Stimulated activated CD8-positive, alpha-beta memory T cell treated with anti-CD3 and anti-CD28 coated beads, Interleukin-15, amount 100 ng/mL, for 24 hours (primary cell): ENCODE measurements at places on chromosomes 5 and 9.

GRCh38 chr9:70352356-70352755, 62.1 kb downstream of the KLF9 start:
- no peak for DNase-seq

DNA sequence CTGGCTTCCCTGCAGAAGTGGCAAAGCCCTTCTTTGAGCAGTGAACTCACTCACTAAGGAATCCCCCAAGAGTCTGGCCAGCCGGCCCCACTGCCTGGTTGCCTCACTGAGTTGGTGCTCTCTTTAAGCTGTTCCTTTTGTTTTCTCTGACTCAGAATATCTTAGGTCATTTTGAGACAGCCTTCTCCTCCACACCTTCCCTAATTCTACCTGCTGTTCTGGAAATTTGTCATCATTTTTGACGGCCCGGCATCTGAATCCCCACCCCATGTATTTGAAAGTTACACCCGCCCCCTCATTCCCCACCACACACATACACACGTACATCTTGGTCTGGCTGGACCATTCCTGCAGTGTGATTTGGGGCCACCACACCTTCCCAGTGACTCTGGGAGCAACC, 41.8 kb downstream of the FGF1 start:
- no peak for DNase-seq

DNA sequence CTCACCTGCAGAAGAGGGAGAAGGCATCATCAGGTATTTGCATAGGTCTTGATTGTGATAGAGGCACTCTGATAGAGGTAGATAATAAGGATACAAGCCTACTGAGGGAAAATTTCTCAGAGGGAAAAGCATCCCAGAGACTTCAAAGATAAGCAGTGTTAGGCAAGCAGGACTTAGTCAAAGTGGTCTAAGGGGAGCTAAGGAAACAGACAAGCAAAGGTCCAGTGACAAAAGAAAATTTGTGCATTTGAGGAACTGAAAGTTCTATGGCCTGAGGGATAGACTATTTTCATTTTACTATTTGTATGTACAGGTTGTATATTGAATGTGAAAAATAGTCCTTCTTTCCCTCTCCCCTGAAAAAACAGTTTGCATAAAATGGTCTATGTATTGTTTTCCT, 27.4 kb downstream of the OXCT1 start:
- DNase-seq, result no peak

GRCh38 chr9:133786371-133786753, 48.2 kb upstream of the SARDH start:
- no peak for DNase-seq

- DNase-seq, result no peak
These were observed 32.2 kb upstream of the ENHO start for GRCh38 chr9:34555002-34555348.

DNA sequence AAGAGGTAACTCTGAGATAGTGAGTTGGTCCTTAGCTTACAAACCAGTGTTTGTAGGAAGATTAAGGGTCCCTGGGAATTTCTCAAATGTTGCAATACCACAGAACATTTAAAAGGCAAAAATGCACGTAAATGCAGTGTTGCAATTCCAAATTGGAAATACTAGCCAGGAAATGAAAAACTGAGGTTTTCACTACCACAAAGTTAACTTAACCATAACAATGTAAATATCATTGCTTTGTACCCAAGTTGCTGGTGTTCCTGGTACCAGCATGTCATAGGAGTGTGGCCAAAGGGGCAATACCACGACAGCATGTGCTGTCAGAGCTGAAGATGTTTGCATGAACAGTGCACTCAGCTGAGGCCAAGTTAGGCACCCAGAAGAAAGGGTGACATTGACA, 382.9 kb downstream of the GLIS3 start:
- DNase-seq, result no peak

DNA sequence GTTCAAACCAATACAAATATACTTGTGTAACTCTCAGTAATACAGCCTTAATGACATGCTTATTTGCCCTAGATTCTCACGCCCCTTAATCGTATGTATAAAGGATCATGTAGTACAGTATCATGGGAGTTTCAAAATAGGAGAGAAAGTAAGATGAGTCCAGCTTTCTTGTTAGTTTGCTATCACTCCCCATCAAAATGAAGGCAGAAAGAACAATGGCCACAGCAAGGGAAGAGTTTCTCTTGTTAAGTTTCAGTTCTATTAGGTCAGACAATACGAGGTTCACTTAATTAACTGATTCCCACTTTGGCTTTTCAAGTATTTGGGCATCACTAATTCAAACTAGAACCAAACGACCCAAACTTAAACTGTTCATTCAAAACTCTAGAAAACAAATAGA, 55.4 kb downstream of the CDC14B start:
- DNase-seq, result no peak

GRCh38 chr5:133354323-133355185, 257.8 kb downstream of the FSTL4 start:
- DNase-seq, result no peak

DNA sequence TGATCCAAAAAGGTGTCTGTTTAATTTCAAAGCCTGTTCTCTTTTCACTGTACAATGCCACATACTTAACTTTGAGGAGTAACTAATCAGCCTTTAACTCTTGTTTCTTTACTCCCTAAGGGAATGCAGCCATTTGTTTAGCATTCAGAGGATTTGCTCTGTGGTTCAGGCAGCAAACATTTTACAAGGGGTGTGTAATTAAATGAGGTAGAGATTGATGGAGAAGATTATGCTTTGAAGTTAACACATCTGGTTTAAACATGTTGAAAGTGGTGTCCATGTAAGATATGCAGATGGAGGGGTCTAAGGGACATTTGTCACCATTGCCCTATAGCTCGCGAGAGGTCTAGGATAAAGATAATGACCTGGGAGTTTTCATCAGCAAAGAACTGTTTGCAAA, 41.9 kb downstream of the TMEM215 start:
- no peak for DNase-seq

GRCh38 chr5:170681013-170681433, 102.5 kb upstream of the GABRP start:
- no peak for DNase-seq

DNA sequence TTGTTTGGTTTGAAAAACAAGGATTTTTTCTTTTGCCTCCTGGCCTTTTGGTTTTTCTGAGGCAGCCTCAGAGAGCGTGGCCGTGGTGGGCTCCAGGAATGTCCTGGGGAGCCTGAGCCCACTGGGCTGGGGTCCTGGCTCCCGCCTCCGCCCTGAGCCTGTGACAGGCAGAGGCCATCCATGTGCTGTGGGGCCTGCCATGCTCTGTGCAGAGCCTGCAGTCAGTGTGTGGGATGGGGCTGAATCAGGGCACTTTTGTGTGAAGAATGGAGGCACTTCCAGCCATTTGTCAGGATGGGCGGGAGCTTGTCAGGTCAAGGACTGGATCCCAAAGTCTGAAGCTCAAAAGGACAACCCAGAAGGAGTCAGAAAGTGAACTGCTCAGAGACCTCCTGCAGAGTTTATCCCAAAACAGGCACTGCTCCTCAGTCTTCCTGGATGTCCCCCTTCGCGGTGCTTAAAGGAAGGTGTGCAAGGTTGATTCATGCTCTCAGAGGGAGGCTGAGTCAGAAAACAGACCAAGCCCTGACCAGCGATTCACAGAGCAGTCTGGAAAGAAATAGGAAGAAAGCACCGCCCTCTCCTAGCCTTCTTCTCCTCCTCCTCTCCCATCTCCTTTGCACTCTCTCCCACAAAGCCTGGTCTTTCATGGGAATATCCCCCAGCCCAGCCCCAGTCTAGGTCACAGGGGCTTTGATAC, 53.2 kb downstream of the MVB12B start:
- no peak for DNase-seq

DNA sequence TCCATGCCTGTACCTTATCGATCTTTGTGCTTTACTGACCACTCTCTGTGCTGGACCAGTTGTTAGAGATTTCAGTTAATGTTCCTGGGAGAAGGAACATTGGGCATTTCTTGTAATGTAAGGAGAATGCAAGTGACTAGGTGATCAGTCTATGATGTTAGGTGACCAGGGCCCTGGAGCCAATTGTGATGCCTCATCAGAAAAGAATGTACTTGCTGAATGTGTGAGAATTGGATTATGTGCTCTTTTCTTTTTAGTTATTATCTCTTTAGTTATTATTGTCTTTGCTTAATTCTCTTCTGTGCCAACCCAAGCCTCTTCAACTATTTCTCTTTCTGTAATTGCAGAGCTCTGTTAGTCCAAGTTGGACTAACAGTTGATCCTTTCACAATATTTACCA, 92.9 kb downstream of the LRRC70 start:
- no peak for DNase-seq

DNA sequence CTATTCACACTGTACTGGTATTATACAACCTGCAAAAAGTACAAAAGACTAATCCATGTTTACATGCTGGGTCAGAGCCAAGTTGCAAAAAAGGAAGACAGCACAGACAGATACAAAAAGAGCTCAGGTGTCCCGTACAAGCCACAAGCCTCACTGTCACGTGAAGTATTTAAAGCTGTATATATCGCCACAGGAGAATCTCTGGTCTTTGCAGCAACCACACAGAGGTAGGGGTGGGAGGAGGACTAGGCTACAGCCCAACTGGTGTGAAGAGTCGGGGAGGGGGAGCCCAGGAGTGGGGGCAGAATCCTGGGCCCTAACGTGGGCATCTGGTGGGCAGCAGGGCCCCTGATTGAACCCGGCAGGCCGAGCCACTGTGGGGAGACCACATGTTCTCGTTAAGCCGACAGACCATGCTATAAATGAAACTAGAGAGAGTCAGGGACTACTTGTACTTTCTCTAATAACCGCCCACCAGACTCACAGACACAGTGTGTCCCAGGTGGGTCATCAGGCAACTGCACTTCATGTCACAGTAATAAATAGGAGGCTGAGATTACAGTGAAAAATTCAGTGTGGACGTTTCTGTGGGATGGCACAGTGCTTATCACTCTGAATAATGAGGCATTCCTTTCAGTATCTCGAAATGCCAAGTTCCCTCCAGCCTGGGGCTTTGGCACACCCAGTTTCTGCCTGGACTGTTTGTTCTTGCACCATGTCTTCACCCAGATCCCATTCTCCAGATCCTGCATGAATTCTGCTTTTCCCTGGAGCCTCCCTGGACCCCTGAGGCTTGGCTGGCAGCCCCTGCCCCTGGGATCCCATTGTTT, 79.3 kb upstream of the SH3PXD2B start:
- DNase-seq, result no peak

- no peak for DNase-seq
These were observed 62.2 kb upstream of the IL33 start for GRCh38 chr9:6153425-6153824.

GRCh38 chr5:164319161-164319560, 813.7 kb downstream of the MAT2B start:
- DNase-seq, result no peak

GRCh38 chr9:4815381-4815956, 22.7 kb downstream of the RCL1 start:
- DNase-seq, result no peak

GRCh38 chr5:102627315-102627714, 127.8 kb upstream of the PAM start:
- no peak for DNase-seq

DNA sequence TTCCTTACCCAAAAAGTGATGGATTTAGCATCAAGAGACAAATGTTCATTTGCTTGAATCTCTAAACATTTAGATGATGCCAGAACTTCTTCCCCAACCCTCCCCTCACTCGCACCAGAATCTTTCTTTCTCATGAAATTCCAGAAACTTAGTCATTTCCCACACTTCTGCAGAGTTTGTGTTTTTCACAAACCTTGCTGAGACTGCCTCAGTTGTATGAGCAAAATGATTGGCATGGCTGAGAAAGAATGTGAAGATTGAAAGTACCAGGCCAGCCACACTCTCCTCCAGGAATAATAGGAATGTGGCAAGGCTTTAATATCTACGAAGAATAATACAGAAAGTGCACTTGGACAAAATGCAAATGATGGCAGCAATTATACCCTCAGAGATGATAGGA, 428.3 kb upstream of the CDH6 start:
- no peak for DNase-seq

- DNase-seq, result no peak
These were observed 43.3 kb upstream of the SSBP2 start for GRCh38 chr5:81794226-81794625.

- no peak for DNase-seq
These were observed 273.1 kb downstream of the CD180 start for GRCh38 chr5:66923457-66923856.

GRCh38 chr9:73981405-73981804, 515.7 kb upstream of the RORB start:
- DNase-seq, result no peak

DNA sequence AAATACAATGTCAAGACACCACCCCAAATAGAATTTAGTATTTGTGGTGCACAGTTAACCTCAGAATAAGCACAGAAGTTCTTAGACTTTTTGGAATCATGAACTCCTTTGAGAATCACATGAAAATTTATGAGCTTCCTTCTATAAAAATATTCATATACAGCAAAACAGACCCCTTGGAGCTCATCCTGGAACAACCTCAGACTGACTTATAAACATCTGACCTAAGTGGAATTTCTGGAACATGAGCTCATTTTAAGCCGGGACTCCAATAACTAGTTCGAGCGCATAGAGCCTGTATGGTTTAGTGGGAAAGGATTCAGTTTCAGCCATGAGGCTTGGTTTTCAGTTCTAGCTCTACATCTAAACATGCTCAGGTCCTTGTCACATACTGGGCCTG, 192.3 kb downstream of the DEPDC1B start:
- no peak for DNase-seq

DNA sequence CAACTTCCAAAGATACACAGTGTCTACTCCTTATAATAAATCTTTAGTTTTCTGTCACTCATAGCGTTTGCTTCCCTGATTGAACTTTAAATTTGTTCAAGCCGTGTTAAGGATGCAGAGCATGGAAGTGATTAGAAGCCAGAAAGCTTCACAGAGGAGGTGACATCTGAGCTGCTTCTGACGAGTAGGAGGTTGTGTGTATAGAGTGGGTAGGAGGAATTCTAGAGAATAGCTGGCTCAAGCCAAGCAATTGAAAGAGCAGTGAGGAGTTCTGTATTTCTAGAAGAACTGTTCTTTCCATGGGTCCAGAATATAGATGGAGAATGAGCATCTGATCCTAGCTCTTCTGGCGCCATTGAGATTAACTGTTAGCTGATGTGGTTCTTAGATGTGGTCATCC, 6.0 kb downstream of the NUDT2 start:
- DNase-seq, result no peak

DNA sequence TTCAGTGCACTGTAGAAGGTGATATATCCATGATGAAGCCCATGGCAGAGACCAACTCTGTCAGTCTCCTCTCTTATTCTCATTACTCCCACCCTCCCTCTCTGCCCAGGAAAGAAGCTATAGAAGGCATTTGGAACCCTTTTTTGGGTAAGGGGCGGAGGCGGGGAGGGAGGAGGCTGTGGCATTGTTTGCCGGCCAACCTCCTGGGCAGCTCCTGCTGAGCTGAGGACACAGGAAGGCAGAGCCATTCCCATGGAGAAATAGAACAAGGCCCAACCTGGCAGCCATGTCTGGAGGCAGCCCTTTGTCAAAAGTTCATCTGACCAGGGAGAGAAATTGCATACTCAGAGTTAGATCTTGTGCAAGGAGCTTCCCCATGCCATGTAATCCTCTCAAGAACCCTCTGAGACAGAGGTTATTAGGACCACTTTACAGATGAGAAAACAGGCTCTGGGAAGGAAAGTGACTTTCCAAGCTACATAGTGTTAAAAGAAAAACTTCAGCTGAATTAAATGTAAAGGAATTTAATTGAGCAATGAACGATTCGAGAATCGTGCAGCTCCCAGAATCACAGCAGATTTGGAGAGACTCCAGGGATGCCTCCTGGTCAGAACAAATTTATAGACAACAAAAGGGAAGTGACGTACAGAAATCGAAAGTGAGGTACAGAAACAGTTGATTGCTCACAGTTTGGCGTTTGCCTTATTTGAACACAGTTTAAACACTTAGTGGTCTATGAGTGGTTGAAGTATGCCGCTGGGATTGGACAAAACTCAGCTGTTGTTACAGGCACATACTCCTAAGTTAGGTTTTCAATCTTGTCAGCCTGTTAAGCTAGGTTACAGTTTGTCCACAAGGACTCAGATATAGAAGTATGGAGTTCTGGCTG, 158.6 kb downstream of the MELK start:
- DNase-seq, result no peak
